Astrocyte of the hippocampus (primary cell): ENCODE measurements at places on chromosomes 13 and 19.
A peak's percentile ranks its signal among the peaks of the same experiment; 100 is the strongest.

DNA sequence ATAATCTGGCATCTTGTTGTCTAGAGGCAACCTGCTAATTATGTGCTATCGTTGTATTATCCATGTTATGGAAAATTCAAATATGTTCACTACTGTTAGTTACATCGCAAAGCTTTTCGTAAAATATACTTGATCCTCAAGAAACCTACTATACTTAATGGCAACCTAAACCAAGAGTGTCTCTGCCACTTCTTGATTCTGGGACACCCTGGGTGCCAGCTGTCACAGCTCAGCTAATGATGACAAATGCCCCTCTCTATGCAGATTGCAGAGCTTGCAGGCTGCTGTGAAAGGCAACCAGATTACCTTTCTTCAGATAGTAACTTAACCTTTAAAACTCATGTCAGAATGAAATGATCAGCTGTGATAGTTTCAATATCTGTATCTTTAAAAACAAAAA lies 8.9 kb upstream of the MAB21L1 start:
- no peak for DNase-seq

GRCh38 chr13:36298535-36299068 lies 988 bp upstream of the CCDC169 start:
- DNase-seq: peak; percentile 84

GRCh38 chr13:67120872-67121531 lies 109.1 kb downstream of the PCDH9 start:
- DNase-seq: no peak

DNA sequence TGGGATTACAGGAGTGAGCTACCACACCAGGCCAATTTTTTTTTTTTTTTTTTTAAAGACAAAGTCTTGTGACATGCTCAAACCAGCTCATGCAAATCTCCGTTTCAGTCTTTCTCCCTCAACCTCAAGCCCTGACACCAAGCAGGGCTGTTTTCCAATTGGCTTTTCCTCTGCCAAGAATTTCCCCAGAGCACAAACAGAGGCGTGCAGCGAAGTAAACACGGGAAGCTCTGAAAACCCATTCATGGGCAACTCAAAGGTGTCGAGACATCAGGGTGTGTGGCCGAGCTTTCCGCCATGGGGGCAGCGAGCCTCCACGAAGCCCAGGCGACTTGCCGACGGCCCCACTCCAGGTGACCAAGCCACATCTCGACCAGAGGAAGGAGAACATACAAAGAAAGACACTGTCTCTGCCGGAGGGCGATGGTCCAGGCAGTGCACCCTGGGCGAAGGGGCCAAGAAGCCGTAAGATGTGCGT lies 70.0 kb downstream of the INSR start:
- DNase-seq: peak; percentile 84

- DNase-seq: no peak
Observed at GRCh38 chr19:35509018-35509652, 4.3 kb downstream of the DMKN start.

GRCh38 chr19:31436121-31436776 lies 87.0 kb upstream of the TSHZ3 start:
- DNase-seq: peak; percentile 39

- DNase-seq: no peak
Observed at GRCh38 chr19:40962460-40962961, 28.6 kb upstream of the CYP2B6 start.

- no peak for DNase-seq
Observed at GRCh38 chr19:7349961-7350711, 1.4 kb downstream of the ARHGEF18 start.

DNA sequence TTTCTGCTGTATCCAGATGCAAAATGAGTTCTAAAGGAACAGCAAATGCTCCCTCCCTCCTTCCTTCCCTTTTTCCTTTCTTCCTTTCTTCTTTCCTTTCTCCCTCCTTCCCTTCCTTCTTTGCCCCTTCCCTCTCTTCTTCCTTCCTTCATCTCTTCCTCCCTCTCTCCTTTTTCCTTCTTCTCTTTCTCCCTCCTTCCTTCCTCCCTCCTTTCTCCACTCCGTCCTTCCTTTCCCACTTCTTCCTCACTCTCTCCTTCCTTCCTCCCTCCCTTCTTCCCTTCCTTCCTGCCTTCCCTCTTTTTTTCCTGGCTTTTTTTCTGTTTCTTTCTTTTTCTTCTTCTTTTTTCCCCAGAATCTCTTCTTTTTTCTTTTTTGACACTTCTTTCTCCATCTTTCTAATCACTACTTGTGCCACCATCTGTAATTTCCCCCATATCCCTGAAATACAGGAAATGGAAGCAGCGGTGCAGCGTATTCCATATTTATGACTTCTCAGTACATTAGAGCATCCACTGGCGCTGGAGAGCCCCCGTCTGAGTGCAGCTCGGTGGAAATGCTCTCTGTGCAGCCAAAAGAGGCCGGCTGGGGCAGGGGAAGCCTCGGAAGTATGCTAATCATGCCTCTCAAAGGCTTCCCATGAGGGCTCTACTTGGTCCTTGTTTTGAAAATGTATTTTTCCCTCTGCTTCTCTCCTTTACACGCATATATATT lies 275.6 kb downstream of the TSHZ3 start:
- DNase-seq: peak; percentile 5

DNA sequence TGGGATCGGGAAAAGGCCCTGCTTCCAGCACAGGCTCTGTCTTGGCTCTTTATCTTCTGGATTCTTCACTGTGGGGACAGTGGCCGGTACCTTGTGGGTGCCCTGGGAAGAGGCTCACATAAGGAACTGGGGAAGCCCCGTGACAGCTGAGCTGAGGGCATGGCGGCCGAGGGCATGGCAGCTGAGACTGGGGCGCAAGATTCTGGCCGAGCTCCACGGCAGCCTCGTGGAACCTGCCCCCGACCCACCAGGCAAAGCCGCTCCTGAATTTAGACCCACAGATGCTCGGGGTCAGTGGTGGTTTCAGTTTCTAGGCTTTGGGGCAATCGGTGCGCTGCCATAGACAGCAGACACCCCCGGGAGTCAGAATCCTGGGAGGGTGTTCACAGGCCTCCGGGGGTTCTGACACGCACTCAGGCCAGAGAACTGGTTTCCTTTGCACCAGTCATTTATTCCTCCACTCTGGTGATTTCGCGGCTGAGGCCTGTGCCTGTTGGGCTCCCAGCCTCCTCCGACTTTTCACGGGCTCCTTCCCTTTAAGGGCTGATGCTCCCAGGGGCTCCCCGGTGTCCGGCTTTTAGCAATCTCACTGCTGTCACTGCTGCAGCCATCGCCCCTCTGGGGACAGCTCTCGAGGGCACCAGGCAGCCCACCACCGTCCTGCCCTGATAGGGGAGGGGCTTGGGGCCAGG lies 117.6 kb downstream of the TEX29 start:
- no peak for DNase-seq

- DNase-seq: peak; percentile 43
Observed at GRCh38 chr13:30731361-30732045, 3.8 kb upstream of the ALOX5AP start.

- DNase-seq: peak; percentile 5
Observed at GRCh38 chr13:46211116-46211482, 629 bp upstream of the LRRC63 start.

GRCh38 chr13:79121286-79121685 lies 284.8 kb downstream of the RBM26 start:
- DNase-seq: no peak

- DNase-seq: no peak
Observed at GRCh38 chr19:16207063-16207462, 9.4 kb downstream of the AP1M1 start.

DNA sequence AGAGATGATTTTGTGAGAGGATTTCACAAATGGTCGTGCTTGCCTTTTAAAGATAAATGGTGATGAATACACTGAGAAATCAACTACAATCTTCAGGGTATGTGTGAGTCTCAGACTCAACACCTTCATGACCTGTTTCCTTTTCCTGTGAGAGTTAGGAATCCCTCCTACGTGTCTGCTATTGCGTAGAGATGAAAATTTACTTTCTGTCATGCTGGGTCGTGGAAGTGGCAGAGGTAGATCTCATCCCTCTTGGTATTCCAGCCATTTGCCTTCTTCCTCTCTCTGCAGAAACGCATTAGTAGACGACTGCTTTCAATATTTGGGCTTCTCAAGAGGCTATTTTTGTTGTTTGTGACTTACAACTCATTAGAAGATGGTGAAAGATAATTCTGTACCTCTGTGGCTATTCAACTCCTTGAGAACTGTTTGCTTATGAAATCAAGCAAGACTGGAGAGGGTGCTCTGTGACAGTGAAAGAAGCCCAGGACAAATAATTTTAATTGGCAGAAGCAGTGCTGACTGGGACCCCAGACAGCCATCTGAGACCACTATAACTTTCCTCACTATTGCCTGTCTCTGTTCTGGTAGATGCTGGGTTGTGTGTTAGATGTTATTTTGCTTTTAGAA lies 233.1 kb downstream of the LACC1 start:
- no peak for DNase-seq

DNA sequence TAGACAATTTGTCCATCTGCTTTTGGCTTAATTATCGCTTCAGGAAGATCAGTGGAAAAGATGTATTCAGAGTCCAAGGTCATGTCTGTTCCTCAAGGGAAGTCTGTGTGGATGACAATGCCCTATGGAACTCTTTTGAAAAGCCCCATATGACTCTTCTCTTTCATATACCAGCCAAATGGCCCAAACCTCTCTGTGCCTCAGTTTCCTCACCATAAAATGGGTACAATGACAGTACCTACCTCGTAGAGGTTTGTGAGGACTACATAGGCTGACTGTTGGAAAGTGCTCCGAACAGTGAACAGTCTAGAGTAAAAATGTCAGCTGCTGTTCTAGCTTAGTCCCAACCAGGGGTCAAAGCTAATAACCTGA lies 104.6 kb downstream of the COL4A2 start:
- no peak for DNase-seq

GRCh38 chr13:45688577-45688976 lies 13.5 kb upstream of the CBY2 start:
- no peak for DNase-seq

DNA sequence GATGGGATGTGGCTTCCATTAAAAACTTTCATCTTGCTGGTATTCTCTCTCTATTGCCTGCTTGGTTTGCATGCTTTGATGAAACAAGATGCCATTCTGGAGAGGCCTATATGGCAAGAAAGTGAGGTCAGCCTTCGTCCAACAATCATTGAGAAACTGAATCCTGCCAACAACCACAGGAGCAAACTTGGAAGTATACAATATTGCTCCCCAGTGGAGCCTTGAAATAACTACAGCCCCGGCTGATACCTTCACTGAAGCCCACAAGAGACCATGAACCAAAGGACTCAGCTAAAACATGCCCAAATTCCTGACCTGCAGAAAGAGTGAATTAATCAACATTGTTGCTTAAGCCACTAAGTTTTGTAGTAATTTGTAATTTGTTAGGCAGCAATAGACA lies 82.5 kb upstream of the FGF14 start:
- DNase-seq: peak; percentile 11

GRCh38 chr19:55080968-55081769 lies 5.5 kb downstream of the EPS8L1 start:
- DNase-seq: peak; percentile 81

GRCh38 chr13:113110852-113111315 lies 5.3 kb downstream of the F7 start:
- DNase-seq: no peak

DNA sequence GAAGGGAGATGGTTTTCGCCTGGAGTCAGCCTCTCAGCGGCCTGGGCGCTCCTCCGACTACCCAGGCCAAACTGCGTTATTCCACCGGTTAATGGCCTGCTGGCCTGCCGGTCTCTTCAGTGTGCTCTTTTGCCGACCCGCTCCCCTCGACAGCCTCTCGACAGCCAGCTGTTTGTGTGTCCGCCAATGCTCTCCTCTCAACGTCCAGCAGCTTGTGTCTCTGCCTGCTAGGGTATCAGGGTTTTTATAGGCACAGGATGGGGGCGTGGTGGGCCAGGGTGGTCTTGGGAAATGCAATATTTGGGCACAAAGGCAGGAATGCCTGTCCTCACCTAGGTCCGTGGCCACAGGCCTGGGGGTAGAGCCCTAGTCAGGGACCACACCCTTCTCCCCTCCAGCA lies 1.5 kb upstream of the ZNF235 start:
- no peak for DNase-seq

DNA sequence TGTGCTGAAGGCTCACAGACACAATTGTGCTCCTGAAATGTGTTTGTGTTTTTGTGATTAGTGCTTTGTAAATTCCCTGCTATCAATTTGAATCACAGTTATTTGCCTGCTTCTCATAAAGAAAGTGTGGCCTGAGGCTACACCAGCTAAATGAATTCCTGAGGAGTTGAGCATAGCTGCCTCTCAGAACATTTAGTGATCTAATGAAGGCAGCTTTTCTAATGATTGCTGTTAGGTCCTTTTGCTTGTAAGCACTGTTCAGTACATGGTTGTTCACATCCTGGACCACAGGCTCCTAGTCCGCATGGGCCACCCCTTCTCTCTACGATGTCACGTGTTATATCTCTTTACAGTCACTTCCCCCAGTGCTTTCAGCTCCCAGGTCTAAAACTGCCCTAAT lies 238.2 kb downstream of the B3GLCT start:
- DNase-seq: peak; percentile 13

- no peak for DNase-seq
Observed at GRCh38 chr19:44571830-44572580, 41.4 kb upstream of the IGSF23 start.

DNA sequence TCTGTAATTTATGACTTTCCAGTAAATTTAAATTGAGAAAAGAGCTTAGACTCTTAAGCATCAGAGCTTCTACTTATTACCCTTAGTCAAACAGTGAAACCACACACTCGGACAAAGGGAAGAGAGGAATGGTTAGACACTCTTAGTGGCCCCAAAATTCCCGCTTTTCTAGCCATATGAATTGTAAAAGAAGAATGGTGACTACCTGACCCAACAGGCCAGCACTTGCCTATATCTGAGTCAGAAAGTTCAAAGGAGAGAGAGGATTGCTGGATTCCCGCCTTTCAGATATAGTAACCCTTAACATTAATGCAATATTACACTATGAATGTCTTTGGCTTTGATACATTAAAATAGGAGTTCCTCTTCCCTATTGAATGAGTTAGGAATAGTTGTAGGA lies 317.3 kb downstream of the PCDH17 start:
- DNase-seq: no peak

DNA sequence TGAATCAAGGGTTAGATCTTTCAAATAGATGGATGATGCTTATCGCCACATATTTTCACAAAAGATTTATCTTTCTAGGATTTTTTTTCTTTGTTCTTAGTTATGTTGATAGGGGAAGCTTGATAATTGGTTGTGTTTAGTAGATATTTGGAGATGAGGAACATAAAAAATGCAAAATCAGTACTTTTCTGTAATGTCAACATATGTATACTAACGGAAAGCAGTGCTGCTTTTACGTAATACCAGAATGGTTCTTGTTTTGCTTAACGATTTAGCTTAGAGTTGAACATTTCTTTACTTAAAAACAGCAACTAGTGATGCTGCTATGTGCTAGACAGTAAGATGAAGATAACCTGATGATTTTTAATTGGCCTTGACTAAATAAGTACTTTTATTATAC lies 3.0 kb downstream of the ZMYM2 start:
- no peak for DNase-seq
